Keratinocyte (primary cell): ENCODE measurements at places on chromosomes 1 and 21. TPM values are rescaled to one million over a fixed set of nuclear protein-coding genes. Genes with fewer than 3 reads are reported as not detected.

SPRR1A gene
- 5.5 to 35.0 TPM (median 18.0 TPM) in 3 replicates for polyA plus RNA-seq

- no peak for DNase-seq
These were observed 220.7 kb downstream of the OMA1 start for GRCh38 chr1:58325866-58326265.

IVNS1ABP gene
- polyA plus RNA-seq: 113 to 168 TPM (median 162 TPM) in 3 replicates

GRCh38 chr21:35485364-35485763, 436.3 kb upstream of the RUNX1 start:
- DNase-seq: no peak

- no peak for DNase-seq
These were observed 1.1 kb downstream of the TAGLN2 start for GRCh38 chr1:159924025-159924790.

IQGAP3 gene
- polyA plus RNA-seq: 1.5 to 5.7 TPM (median 5.3 TPM) in 3 replicates

DNA sequence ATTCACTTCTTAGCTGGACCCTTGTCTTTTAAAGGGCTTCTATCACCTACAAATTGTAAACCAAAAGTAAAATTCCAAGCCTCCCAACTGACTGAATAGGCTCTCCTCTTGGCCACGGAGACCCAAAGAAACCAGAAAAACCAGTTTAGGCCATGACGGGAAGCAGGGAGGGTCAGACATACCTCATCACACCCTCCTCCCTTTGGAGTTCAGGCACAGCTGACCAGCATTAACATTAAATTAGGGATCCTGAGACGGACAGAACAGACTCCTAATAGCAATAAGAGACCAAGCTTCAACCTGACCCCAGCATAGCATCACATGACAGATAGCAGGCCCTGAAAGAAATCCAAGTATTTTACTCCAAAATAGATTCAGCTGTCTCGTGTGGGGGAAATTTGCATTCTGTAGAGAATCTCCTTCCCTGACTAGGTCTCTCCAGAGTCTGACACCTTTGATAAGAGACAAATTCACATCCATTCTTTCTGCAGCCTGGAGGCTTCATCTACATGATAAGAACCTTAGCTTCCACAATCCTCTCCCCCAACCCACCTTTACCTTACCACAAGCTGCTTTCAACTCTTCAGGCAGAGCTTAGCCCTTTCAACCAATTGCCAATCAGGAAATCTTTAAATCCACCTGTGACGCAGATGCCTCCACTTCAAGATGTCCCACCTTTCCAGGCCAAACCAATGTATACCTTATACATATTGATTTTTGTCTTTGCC, 177.1 kb upstream of the RAB4A start:
- no peak for DNase-seq

GRCh38 chr1:66294707-66295370, 239.1 kb upstream of the SGIP1 start:
- no peak for DNase-seq

GRCh38 chr1:27275696-27276095, 41.3 kb downstream of the WDTC1 start:
- DNase-seq: no peak
